ENCODE measurements at places on chromosomes 1 and 21.

DNA sequence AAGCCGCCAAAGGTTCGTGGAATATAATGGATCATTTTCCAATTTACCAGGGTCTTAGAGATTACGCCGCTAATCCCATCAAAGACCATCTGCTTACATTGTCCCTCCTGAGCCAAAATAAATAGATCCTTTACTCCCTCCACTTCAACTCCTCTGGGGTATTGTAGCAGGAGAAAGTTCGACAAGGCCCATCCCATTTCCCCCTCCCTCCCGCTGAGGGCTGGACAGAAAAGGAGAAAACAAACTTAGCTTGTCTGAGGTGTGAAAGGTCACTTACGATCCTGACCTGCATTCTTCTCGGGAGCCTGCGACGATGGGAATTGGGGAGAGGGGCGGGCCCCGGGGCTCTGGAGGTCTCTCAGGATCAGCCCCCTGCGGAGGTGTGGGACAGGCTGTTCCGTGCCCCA, 60.8 kb downstream of the MEF2D start:
- DNase-seq = no peak

GRCh38 chr1:214496126-214496525, 55.3 kb downstream of the PTPN14 start:
- DNase-seq = no peak

- no peak for DNase-seq
These were observed 11.2 kb upstream of the HYI start for GRCh38 chr1:43464681-43465504.

DNA sequence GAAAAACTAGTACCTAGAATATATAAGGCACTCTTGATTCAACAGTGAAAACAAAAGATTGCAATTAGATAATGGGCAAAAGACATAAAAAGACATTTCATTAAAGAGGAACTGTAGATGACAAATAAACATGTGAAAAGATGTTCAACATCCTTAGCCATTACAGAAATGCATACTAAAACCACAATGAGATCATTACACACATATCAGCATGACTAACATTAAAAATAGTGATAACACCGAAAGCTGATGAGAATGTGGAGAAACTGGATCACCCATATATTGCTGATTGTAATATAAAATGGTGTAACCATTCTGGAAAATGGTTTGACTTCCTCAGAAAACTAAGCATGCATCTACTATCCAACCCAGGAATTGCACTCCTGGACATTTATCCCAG, 340.3 kb downstream of the SEC16B start:
- no peak for DNase-seq

DNA sequence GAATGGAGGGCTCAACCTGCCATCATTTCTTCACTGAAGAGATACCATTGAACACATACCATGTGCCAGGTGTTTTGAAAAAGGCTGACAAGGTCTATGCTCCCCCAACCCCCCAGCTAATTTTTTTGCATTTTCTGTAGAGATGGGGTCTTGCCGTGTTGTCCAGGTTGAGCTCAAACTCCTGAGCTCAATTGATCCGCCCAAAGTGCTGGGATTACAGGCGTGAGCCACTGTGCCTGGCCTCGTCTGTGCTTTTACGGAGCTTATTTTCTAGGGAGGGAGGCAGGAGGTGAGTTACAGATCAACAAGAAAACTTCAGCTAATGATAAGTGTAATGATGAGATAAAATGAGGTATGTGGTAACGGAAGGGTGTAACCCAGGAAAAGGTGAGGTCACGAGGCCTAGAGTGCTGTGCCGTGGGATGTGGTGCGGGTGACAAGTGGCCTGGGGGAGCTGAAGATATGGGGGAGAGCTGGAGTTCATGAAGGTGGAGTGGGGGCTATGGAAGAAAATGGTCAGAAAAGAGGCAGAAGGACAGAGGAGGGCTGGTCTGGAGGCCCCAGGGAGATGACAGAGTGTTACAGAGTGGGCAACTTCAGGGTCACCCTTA, 28.2 kb downstream of the FAAH start:
- no peak for DNase-seq

DNA sequence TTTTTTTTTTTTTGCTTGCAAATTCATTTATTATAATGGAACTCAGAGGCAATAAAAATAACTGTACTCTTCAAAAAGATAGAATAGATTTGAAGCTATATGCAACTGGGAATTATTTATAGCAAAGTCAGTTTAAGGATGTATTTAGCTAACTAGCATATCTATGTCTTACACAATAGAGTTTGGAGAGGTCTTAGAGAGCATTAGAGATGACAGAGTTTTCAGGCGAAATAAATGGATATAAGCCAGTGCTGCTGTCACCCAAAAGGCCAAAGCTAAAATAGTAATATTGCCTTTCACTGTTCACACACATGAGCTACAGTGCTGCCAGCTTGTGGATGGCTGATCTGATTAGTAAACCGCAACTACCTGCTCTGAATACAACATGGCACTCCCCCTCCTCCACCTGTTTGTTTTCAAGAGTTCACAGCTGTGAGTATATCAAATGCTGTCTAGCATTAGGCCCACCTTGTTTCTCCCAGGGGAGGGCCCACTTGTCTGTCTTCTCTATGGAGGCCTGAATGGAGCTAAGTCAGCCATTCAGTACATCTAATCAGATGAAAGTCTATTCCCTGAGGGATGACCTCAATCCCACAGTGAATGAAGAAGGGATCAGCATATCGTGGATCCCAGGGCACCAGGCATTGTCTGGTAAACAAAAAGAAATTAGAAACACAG, 25.2 kb upstream of the SSX2IP start:
- DNase-seq = no peak

DNA sequence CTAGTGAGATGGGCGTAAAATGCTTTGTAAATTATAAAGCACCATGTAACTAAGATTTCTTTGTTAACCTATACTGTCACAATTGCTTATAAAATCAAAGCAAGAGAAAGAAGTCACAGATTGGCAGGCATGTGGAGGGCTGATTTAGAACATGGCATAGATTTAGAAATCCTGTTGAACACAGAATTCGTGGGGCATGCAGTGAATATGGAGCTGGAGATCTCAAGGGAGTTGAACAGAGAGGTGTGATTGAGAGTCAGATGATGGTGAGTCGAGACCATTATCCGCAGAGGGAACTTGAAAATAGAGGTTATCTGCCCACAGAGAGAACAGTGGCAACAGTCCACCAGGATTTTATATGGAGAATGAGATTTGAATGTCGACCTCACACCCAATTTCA, 27.6 kb downstream of the PBX1 start:
- DNase-seq = no peak

- no peak for DNase-seq
These were observed 252.5 kb downstream of the PTPRU start for GRCh38 chr1:29488794-29489311.

GRCh38 chr1:239886266-239886665, 205.4 kb upstream of the FMN2 start:
- no peak for DNase-seq

DNA sequence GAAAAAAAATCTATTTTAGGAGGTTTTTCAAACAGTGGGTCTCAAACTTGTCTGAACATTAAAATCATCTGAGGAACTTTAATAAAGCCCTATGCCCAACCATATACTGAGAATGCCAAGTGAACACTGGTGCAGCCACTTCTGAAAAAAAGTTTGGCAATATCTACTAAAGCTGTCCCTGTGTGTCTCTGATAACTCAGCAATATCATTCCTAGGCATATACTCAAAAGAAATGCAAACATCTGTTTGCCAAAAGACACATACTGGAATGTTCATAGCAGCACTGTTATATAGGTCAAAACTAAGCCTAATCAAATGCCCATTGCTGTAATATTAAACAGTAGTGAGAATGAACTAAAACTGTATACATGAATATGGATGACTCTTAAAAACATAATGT, 74.2 kb upstream of the RGS4 start:
- no peak for DNase-seq

DNA sequence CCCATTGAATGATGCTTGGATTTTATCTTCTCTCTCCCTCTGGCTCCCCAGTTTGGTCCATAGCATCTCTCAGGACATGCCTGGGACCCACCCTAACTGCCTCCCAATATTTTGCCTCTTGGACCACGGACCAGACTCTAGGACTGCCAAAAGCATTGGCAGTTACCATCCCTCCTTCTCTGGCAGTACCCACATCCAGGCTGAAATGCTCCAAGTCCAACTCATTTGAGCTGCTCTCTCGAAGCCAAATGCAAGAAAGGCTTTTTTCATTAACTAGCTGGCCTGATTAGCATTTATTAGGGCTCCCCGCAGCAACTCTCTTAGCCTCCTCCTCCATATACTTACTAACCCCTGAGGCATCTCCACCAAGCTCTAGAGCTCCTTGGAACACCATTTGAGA, 140.0 kb upstream of the GRIK3 start:
- no peak for DNase-seq

All from femur (tissue), 1 donor.